ENCODE measurements at places on chromosomes 7 and 10. TPM values are rescaled to one million over a fixed set of nuclear protein-coding genes. Genes with fewer than 3 reads are reported as not detected.

DNA sequence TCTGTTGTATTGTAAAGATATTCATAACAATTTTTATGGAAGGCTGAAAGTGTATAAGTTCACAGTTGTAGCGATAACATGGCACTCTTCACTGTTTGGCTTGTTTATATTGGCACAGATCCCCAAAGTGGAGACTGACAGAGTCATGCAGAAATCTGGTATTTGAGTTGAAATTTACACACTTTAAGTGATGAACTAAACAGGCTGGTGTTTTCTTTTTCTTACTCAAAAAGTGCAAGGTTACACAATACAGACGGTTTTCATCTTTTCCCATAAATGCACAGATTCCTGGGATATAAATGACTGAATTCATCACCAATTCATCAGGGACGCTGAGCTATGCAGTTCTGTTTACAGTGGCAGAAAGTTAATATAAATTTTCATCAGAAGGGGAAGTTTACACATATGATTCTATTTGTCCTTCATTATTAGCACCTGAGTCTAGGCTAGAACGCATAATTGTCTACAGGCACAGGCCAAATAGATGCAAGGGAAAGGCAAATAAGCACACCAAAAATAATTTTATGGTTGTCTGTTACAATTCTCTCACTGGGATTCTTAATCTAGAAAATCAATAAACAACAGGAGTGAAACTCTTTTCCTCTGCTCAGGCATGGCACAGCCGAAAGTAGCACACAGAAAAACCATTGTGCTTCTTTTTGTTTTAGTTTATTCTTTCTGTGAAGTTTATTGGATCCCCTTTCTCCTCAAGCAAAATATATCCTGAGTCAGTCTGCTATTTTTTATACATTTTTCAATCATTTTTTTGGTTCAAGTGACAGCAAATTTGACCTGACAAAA, 88.0 kb downstream of the FOXP2 start:
- DNase-seq: no peak

GRCh38 chr7:153475239-153475638, 577.0 kb upstream of the DPP6 start:
- DNase-seq: no peak

- DNase-seq: no peak
Measured at GRCh38 chr10:35910234-35910633, 268.1 kb upstream of the FZD8 start.

DNA sequence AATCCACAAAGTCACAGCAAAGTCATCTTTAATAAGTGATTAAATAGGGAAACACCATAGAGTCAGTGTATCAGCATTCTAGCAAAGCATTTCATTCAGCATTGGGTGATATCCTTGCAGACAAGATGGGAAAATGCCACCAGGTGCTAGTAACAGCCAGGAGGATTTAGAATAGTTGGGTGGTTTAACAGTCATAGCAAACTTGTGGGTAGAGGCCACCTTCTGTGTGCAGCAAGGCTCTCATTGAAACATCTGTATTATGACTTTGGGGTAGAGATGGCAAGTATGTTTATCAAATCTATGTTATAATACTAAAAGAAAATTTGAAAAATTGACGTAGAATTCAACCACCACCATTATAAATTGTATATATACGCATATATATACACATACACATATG, 26.4 kb upstream of the ADO start:
- no peak for DNase-seq

- DNase-seq: no peak
Measured at GRCh38 chr7:111654343-111654742, 92.1 kb upstream of the IMMP2L start.

- no peak for DNase-seq
Measured at GRCh38 chr10:119203006-119203405, 4.4 kb upstream of the GRK5 start.

DNA sequence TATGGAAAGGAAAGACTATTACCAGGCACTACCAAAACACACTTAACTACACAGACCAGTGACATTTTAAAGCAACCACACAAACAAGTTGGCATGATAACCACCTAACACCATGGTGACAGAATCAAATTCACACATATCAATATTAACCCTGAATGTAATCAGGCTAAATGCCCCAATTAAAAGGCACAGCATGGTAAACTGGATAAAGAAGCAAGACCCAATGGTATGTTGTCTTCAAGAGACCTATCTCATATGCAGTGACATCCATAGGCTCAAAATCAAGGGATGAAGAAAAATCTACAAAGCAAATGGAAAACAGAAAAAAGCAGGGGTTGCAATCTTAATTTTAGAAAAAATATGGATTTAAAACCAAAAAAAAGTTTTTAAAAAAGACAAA, 86.0 kb downstream of the SAMD9 start:
- DNase-seq: no peak

The NSUN6 gene
- 7.9 TPM for total RNA-seq

The CALHM1 gene
- not detected for total RNA-seq

The WNT8B gene
- not detected for total RNA-seq

The NKX2-3 gene
- total RNA-seq: not detected

The C10orf67 gene
- total RNA-seq: 0.36 TPM

The LBX1 gene
- not detected for total RNA-seq

The FRAT2 gene
- 5.9 TPM for total RNA-seq
